Activated T-helper 1 cell treated with Interleukin-2 at 50 U/mL for 16 hours (primary cell): ENCODE measurements at places on chromosomes 1 and 21.

- DNase-seq = no peak
Observed at GRCh38 chr1:119032986-119033385, 44.8 kb upstream of the TBX15 start.

DNA sequence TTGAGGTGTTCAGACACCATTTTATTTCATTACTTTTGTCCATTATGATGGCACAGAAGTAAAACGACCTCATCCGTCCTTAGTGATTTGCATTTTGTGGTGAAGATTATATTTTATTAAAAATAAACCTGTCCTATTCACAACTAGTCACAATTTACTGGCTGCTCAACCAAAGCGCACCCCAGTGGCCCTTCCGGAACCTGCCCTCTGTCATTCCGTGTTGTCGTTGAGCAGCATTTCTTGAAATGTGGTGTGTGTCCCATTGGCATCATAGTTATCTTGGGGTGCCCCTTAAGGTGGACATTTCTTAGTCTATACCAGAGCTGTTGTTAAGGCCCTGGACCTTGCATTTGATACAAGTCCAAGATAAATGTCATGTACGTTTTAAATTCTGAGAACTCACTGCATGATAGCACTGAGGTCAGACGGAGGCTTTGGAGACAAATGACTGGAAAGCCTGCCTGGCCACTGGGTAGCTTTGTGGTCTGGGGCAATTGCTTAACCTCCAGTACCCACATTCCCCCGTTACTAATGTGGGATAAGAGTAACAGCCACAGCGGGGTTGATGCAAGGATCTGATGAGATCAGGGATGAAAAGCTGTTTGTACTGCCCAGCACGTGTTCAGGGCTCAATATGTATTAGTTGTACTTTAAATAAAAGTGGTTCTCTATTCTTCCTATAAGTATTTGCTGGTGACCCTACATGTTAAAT, 36.2 kb downstream of the BACH1 start:
- DNase-seq = no peak

DNA sequence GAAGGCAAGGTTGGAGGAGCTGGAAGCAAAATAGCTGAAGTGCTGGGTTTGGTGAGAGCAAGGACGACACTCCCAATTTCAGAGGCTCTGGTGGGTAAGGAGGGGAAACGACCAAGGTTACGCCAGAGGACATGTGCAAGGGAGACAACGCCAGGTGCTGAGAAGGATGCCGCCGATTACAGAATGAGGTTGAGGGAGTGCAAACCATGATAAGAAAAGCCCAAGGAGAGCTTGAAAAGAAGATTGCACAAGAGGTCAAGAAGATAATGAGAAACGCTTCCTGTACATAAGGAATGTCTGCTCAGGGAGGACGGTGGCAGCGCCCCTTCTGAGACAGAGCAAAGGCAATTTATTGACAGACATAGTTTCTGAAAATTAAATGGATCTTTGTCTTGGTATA, 382.0 kb upstream of the PROX1 start:
- no peak for DNase-seq

DNA sequence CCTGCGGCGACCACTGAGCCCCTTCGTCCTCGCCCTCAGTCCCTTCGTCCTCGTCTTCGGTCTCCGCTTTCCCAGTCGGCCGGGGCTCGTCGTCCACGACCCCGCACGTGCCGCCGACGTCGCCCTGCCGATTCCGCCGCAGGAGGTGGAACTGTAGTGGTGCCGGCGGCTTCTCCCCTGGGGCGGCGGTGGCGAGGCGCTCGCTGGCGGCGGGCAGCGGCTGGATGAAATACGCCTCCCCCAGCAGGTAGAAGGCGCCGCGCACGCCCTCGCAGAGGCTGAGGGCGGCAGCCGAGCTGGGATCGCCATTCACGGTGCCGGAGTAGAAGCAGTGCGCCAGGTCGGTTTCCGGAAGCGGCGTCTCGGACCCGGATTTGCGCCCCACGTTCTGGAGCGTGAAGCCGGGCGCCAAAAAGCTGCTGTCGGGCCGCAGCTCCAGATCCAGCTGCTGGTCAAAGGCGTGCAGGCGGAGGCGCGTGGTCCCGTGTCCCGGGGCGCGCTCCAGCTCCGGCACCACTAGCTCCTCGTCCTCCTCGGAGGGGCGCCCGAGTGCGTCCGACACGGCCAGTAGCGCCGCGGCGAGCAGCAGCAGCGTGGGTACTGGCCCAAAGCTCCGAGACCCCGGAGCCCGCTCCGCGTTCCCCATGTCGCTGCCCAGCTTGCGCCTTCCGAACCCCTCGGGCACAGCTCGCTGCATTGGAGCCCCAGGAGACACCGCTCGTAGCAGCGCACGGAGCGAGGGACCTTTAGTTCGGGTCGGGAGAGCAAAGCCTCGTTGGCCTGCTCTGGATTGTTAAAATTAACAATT, 747 bp downstream of the ADAMTS1 start:
- DNase-seq = no peak
